ENCODE measurements at places on chromosomes 16 and 17.
A peak's percentile ranks its signal among the peaks of the same experiment; 100 is the strongest.

- DNase-seq = no peak
Measured at GRCh38 chr17:50206604-50207293, 5.3 kb upstream of the COL1A1 start.

DNA sequence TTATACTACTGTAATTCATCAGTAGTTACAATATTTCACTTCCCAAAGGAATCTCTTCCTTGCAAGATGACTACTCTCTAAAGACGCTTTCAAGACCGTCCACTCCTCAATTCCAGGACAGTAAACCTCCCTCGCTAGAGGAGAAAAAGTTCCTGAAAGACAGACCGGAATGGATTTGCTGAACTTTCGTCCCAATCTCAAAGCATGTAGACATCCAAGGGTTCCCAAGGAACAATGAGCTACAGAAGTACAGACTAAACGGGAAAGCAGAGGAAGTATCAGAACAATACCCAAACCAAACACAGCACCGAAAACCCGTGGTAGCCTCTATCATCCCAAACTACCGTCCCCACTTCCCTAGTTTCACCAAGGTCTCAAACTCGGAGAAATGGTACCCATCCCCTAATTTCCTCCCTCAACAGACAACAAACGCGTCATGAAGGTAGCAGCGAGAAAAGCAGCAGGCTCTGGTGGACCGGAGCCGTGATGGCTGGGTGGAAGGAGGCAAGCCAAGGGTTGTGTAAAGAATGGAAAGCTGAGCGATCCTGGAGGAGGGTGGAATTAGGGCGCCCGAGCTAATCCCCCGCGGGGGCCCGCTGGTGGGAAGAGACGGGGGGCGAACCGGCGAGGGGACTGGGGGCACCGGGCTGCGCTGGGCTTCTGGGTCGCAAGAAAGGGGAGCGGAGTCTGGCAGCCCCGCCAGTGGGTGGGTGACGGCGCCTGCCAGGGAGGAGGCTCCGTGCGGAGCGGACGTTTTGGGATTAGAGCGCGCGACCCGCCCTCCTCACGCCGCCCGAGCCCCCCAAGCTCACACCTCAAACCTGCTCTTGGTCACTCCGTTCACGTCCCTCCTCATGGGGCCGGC is 647 bp downstream of the FBXL20 start:
- no peak for DNase-seq

- no peak for DNase-seq
Measured at GRCh38 chr16:84614073-84614459, 3.8 kb downstream of the COTL1 start.

DNA sequence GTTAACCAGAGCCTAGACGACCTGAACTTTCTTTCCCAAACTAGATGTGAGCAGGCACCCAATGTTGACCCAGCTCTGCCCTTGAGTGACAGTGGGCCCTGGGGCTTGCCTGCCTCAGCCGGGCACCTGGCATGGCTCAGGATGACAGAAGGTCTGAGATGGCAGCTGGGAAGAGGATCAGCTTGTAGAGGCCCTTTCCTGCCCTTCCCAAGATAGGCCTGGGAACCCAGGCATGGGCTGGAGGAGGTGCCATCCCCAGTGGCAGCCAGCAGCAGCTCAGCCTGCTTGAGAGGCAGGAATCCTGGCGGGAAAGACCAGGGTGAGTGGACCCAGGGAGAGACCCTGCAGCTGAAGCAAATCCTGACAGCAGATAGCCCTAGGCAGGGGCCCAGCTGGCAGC is 59.1 kb downstream of the PIPOX start:
- no peak for DNase-seq

DNA sequence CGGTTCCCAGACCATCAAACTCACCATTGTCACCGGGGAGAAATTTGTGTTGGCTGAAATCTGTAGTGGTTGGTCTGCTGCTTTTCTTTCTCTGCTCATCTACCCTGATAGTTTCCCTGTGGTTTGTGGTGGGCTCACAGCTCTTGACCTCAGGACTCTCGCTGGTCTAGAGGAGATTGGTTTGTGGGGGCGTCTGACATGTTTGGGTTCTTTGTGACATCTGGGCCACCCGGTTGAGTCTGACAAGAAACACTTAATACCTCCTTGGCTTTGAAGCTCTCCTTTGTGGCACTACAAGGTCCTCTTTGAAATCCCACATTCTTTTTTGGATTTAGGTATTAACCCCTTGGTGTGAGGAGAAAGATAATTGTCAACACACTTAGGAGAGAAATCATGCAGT is 662.0 kb downstream of the WWOX start:
- peak; percentile 39 for DNase-seq

Measured in GM13976 (cell line).